CD4-positive, alpha-beta T cell treated with Interleukin-15 for 4 hours (primary cell): ENCODE measurements at places on chromosomes 2 and 18.
A peak's percentile ranks its signal among the peaks of the same experiment; 100 is the strongest.

GRCh38 chr2:53243430-53243829, 524.2 kb upstream of the CHAC2 start:
- no peak for DNase-seq

GRCh38 chr18:77102259-77103040, 30.1 kb downstream of the MBP start:
- peak; percentile 65 for DNase-seq

GRCh38 chr2:55097461-55098410, 47.5 kb upstream of the RTN4 start:
- DNase-seq: no peak

GRCh38 chr2:136281281-136282114, 163.5 kb upstream of the CXCR4 start:
- DNase-seq: peak; percentile 70

- DNase-seq: no peak
Observed at GRCh38 chr2:63544017-63544627, 44.2 kb downstream of the WDPCP start.

DNA sequence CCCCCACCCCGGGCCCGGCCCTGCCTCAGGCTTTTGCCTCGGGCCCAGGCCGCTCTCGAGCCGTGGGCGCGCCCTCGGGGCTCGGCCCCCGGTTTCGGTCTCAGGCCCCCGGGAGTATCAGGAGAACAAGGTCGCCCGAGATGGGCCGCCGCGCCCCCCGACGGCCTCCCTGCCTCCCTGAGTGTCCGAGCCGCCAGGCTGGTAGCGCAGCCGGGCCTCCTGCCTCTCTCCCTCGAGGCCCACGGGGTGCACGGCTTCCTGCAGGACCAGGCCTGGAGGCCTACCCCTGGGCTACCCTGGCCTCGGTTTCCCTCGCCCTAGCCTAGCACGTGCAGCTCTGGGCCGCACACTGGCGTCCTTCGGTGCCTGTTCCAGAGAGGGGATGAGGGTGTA, 8.4 kb downstream of the GBX2 start:
- DNase-seq: no peak

DNA sequence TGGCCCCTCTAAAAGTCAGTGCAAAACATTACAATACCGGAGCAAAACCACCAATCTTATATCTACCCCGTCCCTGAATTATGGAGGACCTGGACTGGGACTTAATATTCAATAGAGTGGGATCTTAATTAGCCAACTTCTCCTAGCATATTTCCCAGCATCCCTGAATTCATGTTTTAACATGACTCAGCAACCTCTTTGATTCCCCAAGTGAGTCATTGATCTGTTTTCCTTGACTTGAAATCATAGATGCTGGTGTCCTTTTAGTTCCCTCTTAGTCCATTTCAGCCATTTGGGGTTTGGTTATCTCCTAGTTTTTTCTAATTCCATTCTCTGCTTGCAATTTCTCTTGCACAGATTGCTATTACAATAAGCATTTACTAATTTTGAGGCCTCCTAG, 677.7 kb upstream of the CELF4 start:
- no peak for DNase-seq

DNA sequence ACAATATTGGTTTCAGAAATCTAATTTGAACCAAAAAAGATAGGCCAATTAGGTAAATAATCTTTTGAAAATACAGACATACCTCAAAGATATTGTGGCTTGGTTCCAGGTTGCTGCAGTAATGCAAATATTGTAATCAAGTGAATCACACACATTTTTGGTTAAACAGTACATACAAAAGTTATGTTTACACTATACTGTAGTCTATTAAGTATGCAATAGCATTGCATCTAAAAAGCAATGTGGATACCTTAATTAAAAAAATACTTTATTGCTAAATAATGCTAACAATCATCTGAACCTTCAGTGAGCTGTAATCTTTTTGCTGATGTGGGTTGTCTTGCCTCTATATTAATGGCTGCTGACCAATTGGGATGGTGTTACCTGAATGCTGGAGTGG, 67.3 kb downstream of the KYNU start:
- DNase-seq: no peak

DNA sequence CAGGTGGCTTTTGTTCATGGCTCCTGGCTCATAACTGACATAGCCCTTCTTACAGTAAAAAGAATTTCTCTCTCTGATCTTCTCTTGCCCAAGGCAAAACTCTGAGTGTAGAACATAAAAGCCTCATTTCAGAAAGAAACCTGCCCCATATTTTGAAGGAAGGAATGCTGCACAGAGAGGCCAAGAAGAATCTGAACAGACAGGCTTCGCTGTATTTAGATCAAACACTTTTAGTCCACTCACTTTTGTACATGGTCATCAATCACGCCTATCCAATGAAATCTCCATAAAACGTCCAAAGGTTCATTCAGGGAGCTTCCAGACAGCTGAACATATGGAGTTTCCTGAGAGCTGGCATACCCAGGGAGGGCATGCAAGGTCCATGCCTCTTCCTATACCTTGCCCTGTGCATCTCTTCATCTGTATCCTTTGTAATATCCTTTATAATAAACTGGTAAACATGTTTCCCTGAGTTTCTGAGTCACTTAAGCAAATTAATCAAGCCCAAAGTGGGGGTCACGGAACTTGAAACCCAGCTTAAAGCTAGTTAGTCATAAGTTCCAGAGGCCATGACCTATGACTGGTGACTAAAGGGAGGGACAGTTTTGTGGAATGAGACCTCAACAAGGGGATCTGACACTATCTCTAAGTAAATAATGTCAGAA, 62.5 kb upstream of the TMEM247 start:
- DNase-seq: no peak

GRCh38 chr2:64859312-64860212, 129.6 kb upstream of the SLC1A4 start:
- DNase-seq: no peak

GRCh38 chr18:48616484-48617255, 77.8 kb downstream of the CTIF start:
- no peak for DNase-seq

GRCh38 chr18:39208190-39208589, 1642.6 kb upstream of the CELF4 start:
- DNase-seq: no peak

- no peak for DNase-seq
Observed at GRCh38 chr2:42693013-42693615, 70.8 kb downstream of the OXER1 start.

DNA sequence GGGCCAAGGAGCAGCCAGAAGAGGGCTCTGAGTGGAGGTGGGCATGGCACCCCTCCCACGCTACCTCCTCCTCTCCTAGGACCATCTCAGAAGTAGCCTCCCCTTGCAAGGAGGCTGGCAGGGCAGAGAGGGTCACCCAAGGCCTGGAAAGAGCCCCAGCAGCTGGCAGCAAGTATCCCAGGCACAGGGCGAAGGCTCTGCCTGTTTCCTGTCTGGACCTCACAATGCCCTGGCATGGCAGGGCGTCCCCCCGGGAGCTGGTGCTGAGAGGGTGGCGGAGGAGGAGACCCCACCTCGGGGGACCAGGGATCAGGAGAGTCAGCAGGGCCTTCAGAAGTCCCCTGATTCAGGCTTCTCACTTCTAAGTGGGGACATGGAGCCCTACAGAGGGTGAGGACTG, 66.2 kb upstream of the TAF1B start:
- no peak for DNase-seq

GRCh38 chr2:218832081-218832480, 478 bp upstream of the PRKAG3 start:
- no peak for DNase-seq

DNA sequence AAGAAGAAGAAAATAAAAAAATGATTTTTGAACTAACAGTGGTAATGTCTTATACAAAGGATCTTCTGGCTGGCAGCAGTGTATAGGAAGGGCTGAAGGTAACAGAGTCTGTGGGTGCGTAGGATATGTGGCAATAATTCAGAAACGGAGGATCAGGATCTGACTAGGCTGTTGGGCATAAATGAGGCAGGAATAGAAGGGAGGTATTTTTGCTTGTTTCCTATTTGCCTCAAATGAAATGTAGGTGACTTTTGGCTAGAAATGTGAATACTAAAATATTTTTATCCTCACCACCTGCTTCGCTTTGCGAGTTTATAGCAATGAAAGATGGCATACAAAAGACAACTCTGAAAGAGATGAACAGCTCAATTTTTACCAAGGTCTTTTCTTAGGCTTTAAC, 1086.1 kb upstream of the CELF4 start:
- DNase-seq: no peak

GRCh38 chr2:157471078-157471477, 27.2 kb upstream of the CYTIP start:
- DNase-seq: no peak

DNA sequence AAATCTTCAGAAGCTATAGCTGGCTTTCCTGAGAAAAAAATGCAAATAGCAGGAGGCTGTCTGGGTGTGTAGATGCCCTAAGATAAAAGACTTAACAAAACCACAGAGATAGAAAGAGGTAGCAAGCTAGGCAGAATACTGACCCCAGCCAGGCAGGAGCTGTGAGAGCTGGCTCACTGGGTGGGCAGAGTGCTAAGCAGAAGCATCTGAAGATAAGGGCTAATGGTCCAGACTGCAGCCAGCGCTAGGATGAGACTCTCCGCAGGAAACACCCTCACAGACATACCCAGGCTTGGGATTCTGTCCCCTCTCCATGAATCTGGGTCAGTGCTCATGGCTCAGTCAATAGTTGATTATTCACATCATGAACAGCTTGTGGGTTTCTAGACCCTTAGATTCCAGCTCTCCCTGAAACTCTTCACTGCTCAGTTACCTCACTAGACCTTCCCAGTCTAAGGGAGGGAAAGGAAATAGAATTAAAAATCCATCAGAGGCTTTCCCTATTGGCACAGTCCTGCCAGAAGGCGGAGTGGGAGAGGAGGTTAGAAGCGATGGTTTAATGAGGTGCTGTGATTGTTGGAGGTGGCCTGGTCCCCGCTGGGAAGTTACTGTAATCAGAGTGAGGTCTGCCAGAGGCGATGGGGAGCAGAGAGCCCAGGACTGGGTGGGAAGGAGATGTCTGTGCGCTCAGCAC, 21.4 kb upstream of the CCBE1 start:
- DNase-seq: no peak

DNA sequence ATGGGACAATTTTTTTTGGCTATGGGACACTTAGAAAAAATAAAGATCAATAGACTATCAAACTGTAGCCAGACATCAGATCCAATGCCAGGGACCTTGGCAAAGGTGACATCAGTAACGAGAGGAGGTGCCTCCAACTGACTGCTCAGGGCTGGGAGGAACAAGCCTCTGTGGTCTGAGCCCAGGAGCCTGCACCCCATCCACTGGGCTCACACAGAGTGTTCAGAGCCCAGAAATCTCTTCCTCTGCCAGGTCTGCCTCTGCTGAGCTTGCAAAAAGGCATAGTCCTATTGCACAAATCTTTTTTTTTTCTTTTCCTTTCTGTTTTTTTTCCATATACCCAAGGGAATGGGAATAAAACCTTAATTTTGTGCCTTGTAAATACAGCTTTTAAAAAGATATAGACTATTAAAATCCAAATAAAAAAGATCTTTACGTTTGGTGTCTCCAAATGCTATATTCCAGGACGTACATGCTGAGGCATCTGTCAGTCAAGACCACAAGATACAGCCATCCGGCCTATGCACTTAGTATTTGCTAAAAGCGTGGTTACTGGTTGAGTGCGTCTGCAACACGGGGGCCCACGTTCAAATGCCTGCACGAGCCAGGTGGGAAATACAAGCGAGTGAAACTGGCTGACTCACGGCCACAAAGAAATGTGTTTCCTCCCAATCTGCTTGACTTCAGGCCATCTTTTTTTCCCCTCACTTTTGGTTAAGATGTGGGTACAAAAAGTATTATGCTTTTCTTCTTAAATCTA, 7.8 kb upstream of the ARHGAP25 start:
- DNase-seq: peak; percentile 84

DNA sequence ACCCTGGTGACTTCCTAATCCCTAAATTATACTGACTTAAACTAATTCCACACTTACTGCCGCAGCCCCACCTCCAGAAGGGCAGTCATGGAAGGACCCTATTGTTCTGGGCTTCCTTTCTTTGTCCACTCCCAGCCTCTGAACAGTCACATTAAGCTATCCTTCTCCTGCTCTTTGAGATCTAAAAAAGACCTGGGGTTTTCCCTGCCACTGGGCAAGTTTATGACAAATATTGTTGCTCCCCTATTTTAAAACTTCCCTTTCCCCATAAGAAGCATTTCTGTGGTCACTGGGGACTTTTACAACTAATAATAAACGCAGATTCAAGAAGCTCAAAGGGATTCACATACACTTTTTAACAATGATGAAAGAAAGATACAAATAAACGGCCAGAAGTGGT, 47.2 kb upstream of the XPO1 start:
- no peak for DNase-seq
